Chondrocyte (in vitro differentiated cells): ENCODE measurements at places on chromosomes 16 and 17.

DNA sequence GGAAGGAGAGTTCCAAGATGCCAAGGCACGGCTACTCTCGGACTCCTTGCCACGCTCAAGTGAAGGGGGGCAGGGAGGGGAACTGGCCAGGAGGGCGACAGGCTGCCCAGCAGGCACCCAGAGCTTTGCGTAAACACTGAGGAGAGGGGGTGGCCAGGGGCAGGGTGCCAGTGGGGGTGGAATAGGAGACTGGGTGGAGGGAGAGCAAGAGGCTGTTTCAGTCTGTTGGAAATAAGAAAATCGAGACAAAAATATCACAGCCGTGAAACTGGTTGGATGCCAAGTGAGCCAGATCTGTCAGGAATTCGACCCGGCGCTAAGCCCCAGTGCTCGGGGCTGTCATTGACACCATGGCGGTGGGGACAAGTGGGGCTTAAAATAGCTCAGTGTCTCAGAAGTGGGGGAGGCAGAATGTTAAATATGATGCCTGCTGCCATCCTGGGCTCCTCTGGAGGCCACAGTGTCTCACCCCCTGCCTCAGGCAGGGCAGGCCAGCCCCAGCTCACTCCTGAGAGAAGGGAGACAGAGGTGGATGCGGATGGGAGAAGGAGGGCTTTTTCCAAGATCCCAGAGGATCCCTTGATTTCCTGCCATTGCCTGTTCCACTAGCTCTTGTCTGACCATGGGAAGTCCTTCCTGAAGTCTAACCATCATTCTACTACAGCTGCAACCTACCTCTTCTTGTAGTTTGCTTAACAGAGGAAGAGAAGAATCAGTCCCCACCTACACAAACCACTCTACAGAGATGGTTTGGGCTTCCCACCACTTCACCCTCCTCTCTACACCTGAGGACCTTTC is 9.5 kb downstream of the PNMT start:
- DNase-seq: no peak

DNA sequence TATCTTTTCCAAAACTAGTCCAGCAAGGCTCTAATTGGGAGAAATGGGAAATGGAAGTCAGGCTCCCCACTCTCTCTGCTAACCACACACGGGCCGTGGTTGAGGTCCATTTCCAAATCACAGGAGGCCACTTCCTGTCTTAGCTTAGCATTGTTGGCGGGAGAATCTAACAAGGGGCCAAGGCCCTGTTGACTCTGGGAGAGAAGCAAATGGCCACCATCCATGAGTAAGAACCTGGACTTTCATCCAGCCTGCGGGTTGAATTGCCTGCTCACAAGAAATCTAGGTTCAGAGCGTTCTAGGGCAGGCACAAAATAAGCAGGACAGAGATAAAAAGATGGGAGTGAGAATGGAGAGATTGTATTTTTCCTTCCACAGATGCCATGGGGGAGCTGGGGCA is 5.7 kb downstream of the FAM20A start:
- DNase-seq: no peak

- DNase-seq: no peak
These were observed 11.4 kb downstream of the GGA3 start for GRCh38 chr17:75250009-75250471.

DNA sequence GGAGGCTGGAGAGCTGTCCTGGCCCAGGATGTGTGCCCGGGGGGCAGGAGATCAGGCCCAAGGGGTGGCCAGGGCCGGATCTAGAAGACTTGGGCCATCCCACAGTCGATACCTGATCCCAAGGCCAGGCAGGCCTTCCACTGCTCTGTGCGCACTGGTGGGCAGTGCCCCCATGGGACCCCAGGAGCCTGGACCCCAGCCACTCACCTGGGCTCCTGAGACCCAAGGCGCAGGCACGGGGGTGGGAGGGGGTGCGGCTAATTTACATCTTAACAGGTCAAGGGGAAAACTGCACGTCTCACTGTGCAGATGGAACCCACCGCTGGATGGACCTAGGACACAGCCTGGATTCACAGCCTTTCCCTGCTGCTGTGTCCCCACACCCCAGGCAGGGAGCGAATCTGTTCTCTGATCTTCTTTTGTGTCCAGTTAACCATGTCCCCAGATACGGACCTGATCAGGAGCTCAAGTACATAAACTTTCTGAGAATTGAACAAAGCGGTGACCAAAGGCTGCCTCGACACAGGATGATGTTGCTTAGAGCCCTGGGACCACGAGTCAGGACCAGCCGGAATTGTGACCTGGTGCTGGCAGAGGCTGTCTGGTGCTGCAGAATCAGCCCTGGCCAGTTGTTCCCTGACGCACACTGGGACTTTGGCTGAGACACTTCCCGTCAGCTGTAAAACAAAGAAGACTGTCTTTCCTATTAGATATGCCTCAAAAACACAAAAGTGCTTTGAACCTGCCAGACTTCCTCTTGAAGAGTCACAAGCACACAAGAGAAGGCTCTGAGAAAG is 60.6 kb downstream of the TNFRSF13B start:
- peak; percentile 62 for DNase-seq

DNA sequence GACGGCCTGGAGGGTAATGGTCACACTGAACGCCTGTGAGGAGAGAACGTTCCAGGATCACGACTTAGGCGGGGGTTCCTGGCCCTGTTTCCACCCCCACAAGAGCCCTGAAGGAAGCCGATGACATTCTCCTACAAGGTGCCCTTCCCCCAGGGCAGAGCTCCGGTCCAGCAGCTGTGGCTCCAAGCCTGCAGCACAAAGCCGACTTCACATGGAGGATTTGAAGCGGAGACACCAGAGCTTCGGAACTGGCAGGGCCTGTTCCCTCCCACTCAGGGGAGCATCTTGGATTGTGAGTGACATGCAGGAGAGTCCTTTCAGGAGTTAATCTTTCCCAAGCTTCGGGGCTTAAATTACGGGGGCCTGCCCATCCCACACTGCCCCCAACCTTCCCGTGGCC is 5.0 kb downstream of the FADS6 start:
- no peak for DNase-seq

DNA sequence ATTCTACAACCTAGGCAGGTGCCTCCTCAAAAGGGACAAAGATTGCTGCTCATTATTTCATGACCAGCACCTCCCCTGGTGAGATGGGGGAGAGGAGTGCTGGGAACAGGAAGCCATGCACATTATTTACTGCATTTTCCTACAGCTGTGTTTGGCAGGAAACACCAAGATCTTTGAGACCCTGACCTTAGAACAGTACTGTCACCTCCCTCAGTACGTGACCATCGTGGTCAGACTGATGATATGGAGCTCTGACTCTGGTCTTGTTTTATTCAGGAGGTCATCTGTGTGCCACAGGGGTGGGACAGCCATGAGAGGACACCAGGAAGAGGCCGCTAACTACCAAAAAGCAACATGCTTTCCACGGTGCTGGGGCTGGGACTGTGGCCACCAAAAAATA is 37.4 kb downstream of the USP22 start:
- DNase-seq: no peak

- no peak for DNase-seq
These were observed 15.2 kb upstream of the KPNA2 start for GRCh38 chr17:68020409-68020756.

GRCh38 chr17:71409137-71409536 is 711.7 kb upstream of the SOX9 start:
- DNase-seq: no peak

GRCh38 chr17:77148077-77148939 is 7.5 kb downstream of the SEC14L1 start:
- DNase-seq: no peak

GRCh38 chr17:44345454-44346026 is 438 bp downstream of the GRN start:
- DNase-seq: no peak

DNA sequence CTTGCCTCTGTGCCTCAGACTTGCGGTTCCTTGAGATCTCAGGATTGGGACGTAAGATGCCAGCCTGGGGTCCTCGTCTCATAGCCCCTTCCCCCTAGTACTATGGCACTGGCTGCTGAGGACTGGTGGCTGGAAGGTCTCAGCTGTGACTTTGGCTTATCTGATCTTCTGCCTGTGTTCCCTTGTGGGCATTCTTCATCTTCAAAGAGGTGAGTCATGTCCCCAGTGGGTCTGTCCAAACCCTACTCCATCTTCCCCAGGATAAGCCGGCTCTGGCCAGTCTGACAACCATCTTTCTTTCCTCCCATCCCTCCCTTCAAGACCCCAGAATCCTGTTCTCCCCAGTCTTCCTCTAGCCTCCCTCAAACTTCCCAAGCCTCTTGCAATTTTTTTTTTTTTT is 3.6 kb downstream of the CD19 start:
- no peak for DNase-seq

GRCh38 chr16:67192781-67193361 is 916 bp downstream of the E2F4 start:
- no peak for DNase-seq

GRCh38 chr16:50067290-50067853 is 1.6 kb downstream of the HEATR3 start:
- no peak for DNase-seq

GRCh38 chr17:17661134-17661533 is 20.1 kb upstream of the RAI1 start:
- no peak for DNase-seq

GRCh38 chr17:74767111-74767516 is 9.0 kb downstream of the NAT9 start:
- DNase-seq: peak; percentile 64

DNA sequence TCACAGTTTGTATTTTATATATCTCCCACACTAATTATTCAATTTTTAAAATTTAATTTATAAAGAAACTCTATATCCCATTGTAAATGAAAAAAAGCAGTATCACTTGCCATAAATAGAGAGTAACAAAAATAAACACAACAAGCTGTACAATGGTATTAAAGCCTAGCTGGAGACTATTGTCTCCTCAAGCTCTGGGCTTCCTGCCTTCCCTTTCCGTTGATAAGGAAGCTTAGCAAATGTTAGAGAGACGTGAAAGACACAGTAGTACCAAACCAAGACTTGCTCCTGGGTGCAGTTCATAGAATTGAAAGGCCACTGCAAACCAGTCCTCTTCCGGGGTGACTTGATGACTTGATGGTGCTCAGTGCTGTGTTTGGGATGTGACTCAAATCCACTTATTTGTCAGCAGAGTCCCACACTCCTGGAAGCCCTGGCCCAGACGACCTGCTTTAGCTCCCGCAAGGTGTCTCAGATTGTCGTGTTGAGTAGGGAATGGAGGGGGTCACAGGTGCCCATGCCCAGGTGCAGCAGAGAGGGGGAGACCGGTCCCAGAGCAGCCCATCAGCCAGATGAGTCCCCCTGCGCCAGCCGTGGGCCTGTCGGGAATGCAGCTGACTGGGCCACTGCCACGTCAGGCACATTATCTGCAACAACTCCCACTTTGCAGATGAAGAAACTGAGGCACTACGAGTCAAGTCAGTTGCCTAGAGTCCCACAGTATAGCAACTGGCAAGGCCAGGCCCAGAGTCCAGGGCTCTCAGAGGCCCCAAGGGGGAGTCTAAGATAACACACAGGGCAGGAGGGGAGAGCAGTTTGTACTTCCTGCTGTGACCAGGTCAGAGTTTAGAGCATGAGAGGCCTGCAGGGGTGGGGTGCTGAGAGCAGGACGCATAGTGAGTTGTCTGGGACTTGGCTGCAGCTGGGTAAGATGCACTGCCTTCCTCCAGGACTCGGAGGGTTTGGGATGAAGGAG is 40.5 kb downstream of the PSME3IP1 start:
- DNase-seq: no peak

- peak; percentile 89 for DNase-seq
These were observed 1.3 kb downstream of the RAB40B start for GRCh38 chr17:82696916-82697807.

DNA sequence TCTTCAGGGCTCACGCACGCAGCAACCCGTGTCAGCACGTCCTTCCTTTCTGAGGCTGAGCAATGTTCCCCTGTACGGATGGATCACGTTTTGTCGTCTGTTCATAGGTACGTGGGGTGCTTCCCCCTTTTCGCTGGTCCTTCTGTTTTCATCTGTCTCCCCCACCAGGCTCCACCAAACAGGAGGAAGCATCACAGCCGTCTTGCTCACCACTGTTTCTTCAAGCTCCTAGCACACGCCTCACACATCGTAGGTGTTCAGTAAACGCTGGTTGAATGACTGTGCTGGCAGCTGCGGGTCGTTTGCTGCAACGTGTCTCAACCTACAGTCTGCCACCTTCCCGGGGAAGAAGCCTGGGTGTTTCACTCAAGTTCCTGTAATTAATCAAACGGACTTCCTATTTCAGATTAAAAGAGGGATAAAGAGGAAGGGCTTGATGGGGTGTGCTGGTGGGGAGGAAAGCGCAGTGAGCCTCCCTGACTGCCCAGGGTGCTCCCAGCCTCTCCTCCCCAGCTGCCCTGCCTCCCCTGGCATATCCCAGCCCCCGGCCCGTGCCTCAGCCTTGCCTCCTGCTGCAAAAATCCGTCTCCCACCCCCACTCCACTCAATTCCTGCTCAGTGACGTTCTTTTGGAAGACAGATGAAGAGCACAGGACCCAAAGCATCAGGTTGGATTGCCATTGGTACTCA is 76.7 kb upstream of the DOC2B start:
- DNase-seq: peak; percentile 56

DNA sequence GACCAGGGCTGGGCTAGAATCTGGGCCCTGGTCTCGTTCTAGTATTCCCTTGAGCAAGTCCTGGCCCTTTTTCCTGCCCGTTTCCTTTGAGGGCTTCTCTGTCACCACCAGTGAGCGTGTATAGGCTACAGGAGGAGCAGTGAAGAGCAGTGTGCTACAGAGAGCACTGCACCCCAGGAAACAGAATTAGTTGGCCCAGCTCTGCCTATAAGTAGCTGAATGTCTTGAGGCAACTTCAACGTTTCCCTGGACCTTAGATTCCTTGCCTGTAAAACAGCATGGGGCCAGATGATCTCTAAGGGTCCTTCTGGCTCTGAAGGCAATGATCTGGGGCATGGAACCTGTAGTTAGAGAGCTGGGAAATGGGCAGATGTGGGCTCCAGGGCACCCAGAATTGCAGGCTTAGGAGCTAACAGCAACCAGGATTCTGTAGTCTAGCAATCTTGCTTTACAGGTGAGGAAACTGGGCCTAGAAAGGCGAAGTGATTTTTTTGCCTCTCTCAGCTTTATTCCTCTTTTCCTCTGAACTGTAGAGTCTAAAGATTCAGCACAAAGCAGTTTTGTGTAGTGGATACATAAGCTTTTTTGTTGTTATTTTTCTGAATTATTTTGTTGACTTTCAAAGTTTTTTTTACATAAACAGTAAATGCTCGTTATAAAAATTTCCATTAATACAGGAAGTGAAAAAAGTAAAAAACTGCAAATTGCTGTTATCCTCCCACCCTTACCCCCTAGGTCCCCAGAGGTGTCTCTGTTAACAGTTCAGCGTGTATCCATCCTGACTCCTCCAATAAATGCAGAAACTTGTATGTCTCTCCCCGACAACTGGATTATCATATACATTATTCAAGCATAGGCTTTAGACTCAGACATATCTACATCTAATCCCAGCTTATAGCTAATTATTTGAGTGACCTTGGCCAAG is 1.7 kb upstream of the MYL4 start:
- DNase-seq: no peak

GRCh38 chr17:46810837-46811236 is 7.7 kb downstream of the WNT3 start:
- no peak for DNase-seq

- DNase-seq: no peak
These were observed 60.8 kb upstream of the MED9 start for GRCh38 chr17:17416007-17416399.
